Neural progenitor cell (in vitro differentiated cells): ENCODE measurements at places on chromosomes 4 and X.

DNA sequence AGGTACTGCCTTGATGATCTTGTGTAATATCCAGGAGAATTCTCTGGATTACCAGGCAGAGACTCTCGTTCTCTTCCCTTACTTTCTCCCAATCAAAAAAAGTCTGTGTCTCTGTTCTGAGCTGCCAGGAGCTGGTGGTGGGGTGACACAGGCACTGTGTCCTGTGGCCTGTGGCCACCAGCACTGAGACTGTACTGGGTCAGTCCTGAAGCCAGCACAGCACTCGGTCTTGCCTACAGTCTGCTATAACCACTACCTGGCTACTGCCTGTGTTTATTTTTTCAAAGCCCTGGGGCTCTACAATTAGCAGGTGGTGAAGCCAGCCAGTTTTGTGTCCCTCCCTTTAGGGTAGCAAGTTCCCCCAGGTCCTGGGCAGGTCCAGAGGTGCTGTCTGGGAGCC lies 331.1 kb upstream of the MAGEB18 start:
- no peak for DNase-seq

DNA sequence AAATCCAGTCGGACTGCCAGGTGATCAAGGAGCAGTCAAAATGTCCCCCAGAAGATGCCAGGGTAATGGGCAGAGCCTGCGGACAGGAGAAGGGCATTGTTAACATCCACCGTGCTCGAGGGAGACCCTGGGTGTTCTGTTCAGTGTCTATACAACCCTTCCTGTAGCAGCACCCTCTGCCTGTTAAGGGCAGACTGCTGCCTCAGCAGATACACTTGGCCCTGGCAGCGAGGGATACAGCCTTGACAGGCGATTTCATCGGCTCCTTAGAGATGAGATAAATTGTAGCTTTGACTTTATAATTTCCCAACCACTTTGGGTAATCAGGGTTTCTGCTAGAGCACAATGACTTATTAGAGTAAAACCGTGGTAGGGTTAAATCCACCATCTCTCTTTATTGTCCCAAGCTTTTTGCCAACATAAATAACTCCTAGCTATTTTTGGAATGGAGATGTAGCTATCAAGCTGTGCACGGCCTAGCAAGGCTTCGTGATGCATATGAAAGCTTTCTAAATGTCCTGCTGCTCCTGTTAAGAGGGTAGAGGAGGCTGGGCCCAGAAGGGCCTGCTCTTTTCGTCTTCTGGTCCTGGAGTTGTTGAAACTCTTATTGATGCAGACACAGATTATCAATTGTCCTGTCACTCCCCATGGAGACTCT lies 195.9 kb downstream of the CPEB2 start:
- no peak for DNase-seq

DNA sequence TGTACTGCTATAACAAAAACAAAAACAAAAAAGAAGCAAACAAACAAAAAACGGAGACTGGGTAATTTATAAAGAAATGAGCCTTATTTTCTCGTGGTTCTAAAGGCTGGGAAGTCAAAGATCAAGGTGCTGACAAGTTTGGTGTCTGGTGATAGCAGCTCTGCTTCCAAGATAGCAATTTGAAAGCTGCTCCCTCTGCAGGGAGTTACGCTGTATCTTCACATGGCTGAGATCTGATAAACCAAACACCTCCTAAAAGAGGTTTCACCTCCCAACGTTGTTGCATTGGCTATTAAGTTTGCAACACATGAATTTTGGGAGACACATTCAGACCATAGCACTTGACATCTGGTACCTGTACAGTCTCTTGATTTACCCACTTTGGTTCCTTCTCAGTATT lies 854.2 kb downstream of the CENPC start:
- DNase-seq = peak; percentile 12

DNA sequence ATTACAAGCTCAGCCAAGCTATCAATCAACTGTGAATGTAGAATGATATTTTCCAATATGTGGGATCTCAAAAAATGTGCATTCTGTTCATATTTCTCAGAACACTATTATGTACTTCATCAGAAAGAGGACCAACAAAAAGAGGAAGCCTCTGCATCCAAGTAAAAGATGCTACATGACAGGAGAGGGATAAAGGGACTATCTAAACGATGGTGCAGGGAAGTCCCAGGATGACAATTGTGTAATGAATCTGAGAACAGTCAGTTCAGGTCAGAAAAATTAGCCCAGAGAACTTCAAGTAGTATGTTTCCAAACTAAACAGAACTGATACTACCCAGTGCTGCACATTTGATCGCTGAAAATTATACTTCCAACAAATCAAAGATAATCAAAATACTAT lies 127.0 kb downstream of the ZNF330 start:
- no peak for DNase-seq

- DNase-seq = peak; percentile 87
Measured at GRCh38 chrX:154546354-154547244, at the start of gene G6PD. Gene G6PD (minus strand): TSS chrX:154546846. CDS start chrX:154546155, 691 bp downstream.

- DNase-seq = peak; percentile 5
Measured at GRCh38 chr4:184548648-184549341, 74.4 kb upstream of the IRF2 start.

- no peak for DNase-seq
Measured at GRCh38 chr4:106334741-106335470, 18.6 kb downstream of the AIMP1 start.

- no peak for DNase-seq
Measured at GRCh38 chrX:1443496-1444075, 9.1 kb downstream of the ASMTL start.

DNA sequence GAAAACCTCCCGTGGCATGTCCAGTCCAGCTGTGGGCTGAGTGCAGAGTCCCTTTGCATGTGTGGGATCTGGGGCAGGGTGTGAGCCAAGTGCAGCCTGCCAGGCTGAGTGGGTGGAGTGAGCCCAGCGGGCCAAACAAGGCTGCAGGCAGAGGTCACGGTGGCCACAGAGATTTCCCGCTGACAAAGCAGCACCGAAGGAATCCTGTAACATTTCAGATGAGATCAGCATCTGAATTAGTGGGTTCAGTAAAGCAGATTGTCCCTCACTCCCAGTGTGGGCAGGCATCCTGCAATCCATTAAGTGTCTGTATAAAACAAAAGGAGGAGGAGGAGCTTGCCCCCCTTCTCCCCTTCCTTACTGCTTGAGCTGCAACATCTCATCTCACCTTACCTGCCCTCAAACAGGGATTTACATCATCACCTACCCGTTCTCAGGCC lies 324.4 kb downstream of the FAT4 start:
- DNase-seq = peak; percentile 34

DNA sequence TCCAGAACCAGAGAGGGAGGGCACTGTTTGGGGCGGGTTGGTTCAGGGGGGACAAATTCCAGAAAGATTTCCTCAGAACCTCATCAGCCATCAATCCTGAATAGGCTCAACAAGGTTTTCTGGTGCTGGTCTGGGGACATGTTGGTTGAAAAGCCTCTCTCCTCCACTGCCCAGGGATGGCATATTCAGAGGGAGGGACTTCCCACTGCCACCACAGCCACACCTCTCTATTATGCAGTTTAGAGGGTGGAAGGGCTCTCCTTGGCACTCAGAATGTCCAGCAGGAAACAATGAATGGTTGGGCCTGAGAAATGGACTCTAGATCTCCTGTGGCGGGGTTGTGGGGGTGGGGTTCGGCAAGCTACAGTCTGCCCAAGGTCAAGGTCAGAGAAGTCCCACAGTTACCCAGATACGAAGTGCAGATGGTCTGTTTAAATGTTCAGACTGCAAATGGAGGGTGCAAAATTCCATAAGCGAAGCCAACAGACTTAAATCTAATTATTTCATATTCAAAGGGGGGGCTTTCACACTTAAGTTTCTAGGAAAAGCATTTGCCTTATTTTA lies 70.7 kb downstream of the LEF1 start:
- no peak for DNase-seq

- no peak for DNase-seq
Measured at GRCh38 chr4:107619066-107619465, 101.0 kb downstream of the PAPSS1 start.

GRCh38 chrX:130024127-130024526 lies 41.7 kb downstream of the BCORL1 start:
- peak; percentile 69 for DNase-seq
